ENCODE measurements at places on chromosomes 7 and 10.

GRCh38 chr7:136086712-136087111 is 109.6 kb upstream of the MTPN start:
- peak overlapping the region; percentile 59 for H3K27ac ChIP-seq
- peak overlapping the region; percentile 66 for H3K4me3 ChIP-seq
- no peak for DNase-seq
- H3K4me1 ChIP-seq: peaks cover 12% of the 10 kb centered on the region

GRCh38 chr7:1749351-1749863 is 79.3 kb downstream of the ELFN1 start:
- peak overlapping the region; percentile 30 for H3K4me3 ChIP-seq
- DNase-seq: no peak

GRCh38 chr10:16242859-16243613 is 193.8 kb upstream of the PTER start:
- no peak overlapping the region for H3K27ac ChIP-seq
- peaks cover 7% of the 10 kb centered on the region for H3K27me3 ChIP-seq
- H3K36me3 ChIP-seq: no peaks in the 10 kb centered on the region
- H3K4me3 ChIP-seq: no peak overlapping the region
- no peak for DNase-seq
- H3K4me1 ChIP-seq: no peaks in the 10 kb centered on the region

- H3K4me1 ChIP-seq: peaks cover 28% of the 10 kb centered on the region
- H3K36me3 ChIP-seq: no peaks in the 10 kb centered on the region
- no peak overlapping the region for H3K27ac ChIP-seq
- no peaks in the 10 kb centered on the region for H3K27me3 ChIP-seq
These were observed 30.2 kb downstream of the MET start for GRCh38 chr7:116702046-116702785.

DNA sequence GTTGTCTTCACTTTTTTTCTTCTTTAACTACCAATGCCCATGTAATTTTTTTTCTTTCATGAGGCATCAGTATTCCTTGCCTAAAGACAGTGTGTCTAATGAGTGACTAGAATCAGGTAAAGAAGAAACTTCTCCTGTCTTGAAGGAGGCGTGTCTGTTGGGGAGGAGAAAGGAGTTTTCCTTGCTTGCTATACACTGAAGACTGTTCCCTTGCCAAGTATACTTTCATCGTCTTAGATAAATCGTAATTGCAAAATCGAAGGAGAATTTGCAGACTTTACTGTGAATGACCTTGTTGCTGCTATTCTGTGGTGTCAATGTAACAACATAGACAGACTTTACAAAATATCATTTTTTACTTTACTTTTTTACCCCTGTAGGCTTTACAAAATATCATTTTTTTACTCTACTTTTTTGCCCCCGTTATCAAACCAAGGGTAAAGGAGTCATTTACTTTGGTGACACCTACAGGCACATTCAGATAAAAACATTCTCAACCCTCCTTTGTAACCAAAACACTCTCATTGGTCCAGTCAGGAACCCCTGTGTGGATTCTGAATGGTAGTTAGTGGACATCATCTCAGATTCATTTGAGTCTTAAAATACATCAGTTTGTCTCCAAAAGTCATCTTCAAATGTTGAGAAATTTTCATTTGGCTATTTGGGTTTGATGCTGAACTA is 232.4 kb downstream of the AHR start:
- no peak for DNase-seq
- no peak overlapping the region for H3K4me3 ChIP-seq
- no peaks in the 10 kb centered on the region for H3K36me3 ChIP-seq
- no peaks in the 10 kb centered on the region for H3K27me3 ChIP-seq

DNA sequence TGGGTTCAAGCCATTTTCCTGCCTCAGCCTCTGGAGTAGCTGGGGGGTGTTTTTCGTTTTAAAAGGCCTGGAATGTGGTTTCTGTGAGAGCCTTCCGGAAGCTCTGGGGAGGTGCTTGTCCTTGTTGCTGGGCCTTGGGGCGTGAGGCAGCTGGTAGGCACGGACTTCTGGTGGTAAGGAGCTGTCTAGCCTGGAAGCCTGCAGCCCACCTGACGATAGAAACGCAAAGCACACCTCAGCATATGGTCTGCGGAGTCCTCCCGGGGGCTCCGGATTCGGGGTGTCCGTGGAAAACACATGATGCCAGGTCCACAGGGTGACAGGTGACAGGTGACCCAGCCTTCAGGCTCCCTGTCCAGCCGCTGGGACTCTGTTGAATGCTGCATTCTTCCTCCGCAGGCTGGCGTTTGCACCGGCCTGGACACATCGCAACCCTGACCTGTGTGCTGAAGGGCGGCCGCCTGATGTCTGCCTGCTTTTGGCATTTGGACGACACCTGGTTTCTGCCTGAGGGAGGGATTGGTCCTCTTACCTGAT is 37.3 kb downstream of the INPP5A start:
- DNase-seq: no peak
- no peaks in the 10 kb centered on the region for H3K27me3 ChIP-seq
- peak overlapping the region; percentile 44 for H3K27ac ChIP-seq

GRCh38 chr10:2079603-2080078 is 342.3 kb upstream of the ADARB2 start:
- no peak overlapping the region for H3K27ac ChIP-seq
- no peaks in the 10 kb centered on the region for H3K4me1 ChIP-seq
- DNase-seq: no peak

DNA sequence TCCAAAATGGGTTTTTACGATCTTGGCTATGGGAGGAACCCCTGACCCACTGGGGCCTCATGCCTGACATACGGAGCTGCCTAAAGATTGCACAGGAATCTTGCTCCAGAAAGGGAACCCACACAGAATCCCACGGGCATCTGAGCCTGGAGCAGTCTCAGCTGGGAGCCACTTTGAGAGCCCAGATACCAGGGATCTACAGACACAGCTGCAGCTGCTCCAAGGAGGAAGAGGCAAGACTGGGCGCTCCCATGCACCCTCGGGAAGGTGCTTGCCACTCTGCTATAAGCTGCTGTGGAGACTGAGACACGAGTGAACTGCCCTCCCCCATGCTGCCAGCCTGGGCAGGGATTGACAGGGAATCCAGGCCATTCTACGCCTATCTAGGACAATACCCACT is 202.5 kb downstream of the REEP3 start:
- H3K27me3 ChIP-seq: no peaks in the 10 kb centered on the region
- DNase-seq: no peak
- no peak overlapping the region for H3K4me3 ChIP-seq
- H3K36me3 ChIP-seq: no peaks in the 10 kb centered on the region

GRCh38 chr10:131944412-131944811 is 37.3 kb downstream of the BNIP3 start:
- peaks cover 4% of the 10 kb centered on the region for H3K4me1 ChIP-seq
- no peak overlapping the region for H3K27ac ChIP-seq
- DNase-seq: no peak
- no peak overlapping the region for H3K4me3 ChIP-seq
- H3K27me3 ChIP-seq: no peaks in the 10 kb centered on the region

- no peak overlapping the region for H3K4me3 ChIP-seq
- no peak for DNase-seq
- no peaks in the 10 kb centered on the region for H3K36me3 ChIP-seq
- H3K27me3 ChIP-seq: peaks cover 21% of the 10 kb centered on the region
- H3K27ac ChIP-seq: no peak overlapping the region
These were observed 35.9 kb upstream of the ITPRID1 start for GRCh38 chr7:31478018-31478417.

- no peak for DNase-seq
- H3K27ac ChIP-seq: no peak overlapping the region
- peaks cover 13% of the 10 kb centered on the region for H3K4me1 ChIP-seq
- no peaks in the 10 kb centered on the region for H3K36me3 ChIP-seq
- H3K27me3 ChIP-seq: no peaks in the 10 kb centered on the region
- no peak overlapping the region for H3K4me3 ChIP-seq
These were observed 144.4 kb downstream of the PKD1L1 start for GRCh38 chr7:47803846-47804245.

GRCh38 chr10:86172301-86172700 is 194.3 kb downstream of the GRID1 start:
- H3K27me3 ChIP-seq: peaks cover 7% of the 10 kb centered on the region
- DNase-seq: no peak
- no peaks in the 10 kb centered on the region for H3K4me1 ChIP-seq
- no peaks in the 10 kb centered on the region for H3K36me3 ChIP-seq
- no peak overlapping the region for H3K27ac ChIP-seq

- peaks cover 54% of the 10 kb centered on the region for H3K4me1 ChIP-seq
- peak overlapping the region; percentile 91 for H3K4me3 ChIP-seq
- peak overlapping the region; percentile 95 for H3K27ac ChIP-seq
- H3K36me3 ChIP-seq: no peaks in the 10 kb centered on the region
These were observed 938 bp upstream of the CADPS2 start for GRCh38 chr7:122887198-122887597.

DNA sequence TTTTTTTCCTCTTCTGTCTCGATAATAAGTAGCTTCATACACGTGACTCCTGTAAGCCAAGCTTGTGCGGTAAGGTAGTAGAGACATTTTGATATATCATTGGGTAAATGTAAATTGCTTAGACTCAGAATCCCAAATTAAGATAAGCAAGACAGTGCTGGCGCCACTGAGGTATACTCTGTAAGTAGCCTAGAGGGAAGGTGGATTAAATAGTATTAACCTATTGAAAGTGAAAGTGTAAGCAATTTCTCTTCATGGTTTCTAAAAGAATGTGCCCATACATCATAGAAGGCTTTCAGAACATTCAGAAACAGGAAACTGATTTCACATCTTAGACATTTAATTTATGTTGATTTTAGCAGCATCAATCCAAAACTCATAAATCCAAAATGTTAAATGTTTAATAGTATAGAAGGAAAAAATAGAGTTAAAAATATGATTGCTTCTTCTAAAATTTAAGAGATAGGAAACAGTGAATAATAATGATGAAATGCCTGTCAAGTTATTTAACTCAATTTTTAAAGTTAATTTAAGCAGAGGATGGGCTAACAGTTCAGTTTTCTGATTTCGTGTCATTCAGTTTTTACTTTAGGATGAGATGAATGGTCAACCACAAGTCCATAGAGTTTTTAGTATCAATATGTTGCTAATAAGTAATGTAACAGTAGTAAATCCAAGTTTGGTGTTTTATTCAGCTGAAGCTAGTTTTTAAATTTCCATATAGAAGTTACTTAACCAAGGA is 36.8 kb downstream of the LRRC72 start:
- no peak for DNase-seq
- H3K27me3 ChIP-seq: no peaks in the 10 kb centered on the region
- no peaks in the 10 kb centered on the region for H3K36me3 ChIP-seq
- H3K4me1 ChIP-seq: peaks cover 10% of the 10 kb centered on the region
- H3K4me3 ChIP-seq: no peak overlapping the region
- no peak overlapping the region for H3K27ac ChIP-seq

- H3K27ac ChIP-seq: no peak overlapping the region
- no peak for DNase-seq
- H3K4me3 ChIP-seq: no peak overlapping the region
- no peaks in the 10 kb centered on the region for H3K27me3 ChIP-seq
- H3K36me3 ChIP-seq: no peaks in the 10 kb centered on the region
These were observed 70.6 kb upstream of the PLXDC2 start for GRCh38 chr10:19745672-19746071.

- H3K4me1 ChIP-seq: peaks cover 59% of the 10 kb centered on the region
- H3K36me3 ChIP-seq: no peaks in the 10 kb centered on the region
- DNase-seq: peak; percentile 75
- H3K27me3 ChIP-seq: no peaks in the 10 kb centered on the region
- H3K4me3 ChIP-seq: no peak overlapping the region
These were observed 37.0 kb downstream of the FAM20C start for GRCh38 chr7:229184-229964.

GRCh38 chr7:130703851-130704250 is 17.5 kb upstream of the TSGA13 start:
- peaks cover 4% of the 10 kb centered on the region for H3K27me3 ChIP-seq
- no peaks in the 10 kb centered on the region for H3K36me3 ChIP-seq
- no peak overlapping the region for H3K27ac ChIP-seq
- no peak for DNase-seq

- H3K4me1 ChIP-seq: peaks cover 57% of the 10 kb centered on the region
- no peaks in the 10 kb centered on the region for H3K36me3 ChIP-seq
- DNase-seq: no peak
- H3K27ac ChIP-seq: no peak overlapping the region
These were observed 61.0 kb downstream of the DIP2C start for GRCh38 chr10:628386-629045.

GRCh38 chr10:11146402-11147171 is 128.9 kb downstream of the CELF2 start:
- H3K36me3 ChIP-seq: no peaks in the 10 kb centered on the region
- peaks cover 83% of the 10 kb centered on the region for H3K4me1 ChIP-seq
- H3K27me3 ChIP-seq: no peaks in the 10 kb centered on the region
- peak overlapping the region; percentile 78 for H3K27ac ChIP-seq
- H3K4me3 ChIP-seq: no peak overlapping the region
- DNase-seq: no peak

- no peak overlapping the region for H3K27ac ChIP-seq
- peaks cover 13% of the 10 kb centered on the region for H3K4me1 ChIP-seq
These were observed 143.9 kb downstream of the SH3PXD2A start for GRCh38 chr10:103711351-103711994.

- peaks cover 23% of the 10 kb centered on the region for H3K4me1 ChIP-seq
- DNase-seq: no peak
- H3K27me3 ChIP-seq: no peaks in the 10 kb centered on the region
- H3K36me3 ChIP-seq: no peaks in the 10 kb centered on the region
- no peak overlapping the region for H3K27ac ChIP-seq
These were observed 329.6 kb downstream of the PTEN start for GRCh38 chr10:88193018-88193417.

- H3K27ac ChIP-seq: no peak overlapping the region
- no peaks in the 10 kb centered on the region for H3K4me1 ChIP-seq
- no peak overlapping the region for H3K4me3 ChIP-seq
- no peaks in the 10 kb centered on the region for H3K36me3 ChIP-seq
- no peak for DNase-seq
These were observed 181.9 kb upstream of the PRSS58 start for GRCh38 chr7:142439739-142440138.

GRCh38 chr10:132911786-132912097 is 30.6 kb downstream of the CFAP46 start:
- no peak overlapping the region for H3K27ac ChIP-seq
- H3K36me3 ChIP-seq: no peaks in the 10 kb centered on the region
- H3K4me1 ChIP-seq: no peaks in the 10 kb centered on the region
- no peak for DNase-seq
- H3K4me3 ChIP-seq: no peak overlapping the region

GRCh38 chr10:63421591-63421990 is 44.2 kb downstream of the JMJD1C start:
- H3K27ac ChIP-seq: peak overlapping the region; percentile 11
- no peaks in the 10 kb centered on the region for H3K36me3 ChIP-seq
- no peak overlapping the region for H3K4me3 ChIP-seq
- no peaks in the 10 kb centered on the region for H3K27me3 ChIP-seq

DNA sequence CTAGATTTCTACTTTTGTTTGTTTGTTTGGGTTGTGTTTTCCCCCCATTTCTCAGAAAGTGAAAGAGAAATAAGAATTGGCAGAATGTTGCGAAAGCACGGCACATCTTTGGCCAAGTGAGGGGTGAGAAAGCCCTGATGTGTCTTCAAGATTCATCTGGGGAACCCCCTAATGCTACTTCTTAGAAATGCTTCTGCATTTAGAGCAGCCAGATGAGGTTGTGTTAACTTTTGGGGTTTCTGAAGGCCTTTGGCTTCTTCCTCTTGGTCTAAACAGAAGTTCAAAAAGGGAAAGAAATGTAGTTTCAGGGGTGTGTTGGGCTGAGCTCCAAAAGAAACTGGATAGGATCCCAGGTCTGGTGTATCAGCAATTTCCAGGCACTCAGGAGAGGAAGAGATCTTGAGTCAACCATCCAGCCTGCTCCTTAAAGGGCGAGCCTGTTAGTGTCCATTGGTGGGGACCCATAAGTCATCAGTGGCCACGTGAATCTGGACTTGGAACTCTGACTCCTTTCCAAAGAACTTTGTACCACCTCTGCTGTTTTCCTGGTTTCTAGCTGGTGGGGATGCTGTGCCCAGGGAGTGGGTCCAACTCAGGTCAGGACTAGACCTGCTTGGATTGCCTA is 6.5 kb downstream of the DUSP5 start:
- H3K27ac ChIP-seq: peak overlapping the region; percentile 97
- peak overlapping the region; percentile 88 for H3K4me3 ChIP-seq
- H3K36me3 ChIP-seq: peaks cover 10% of the 10 kb centered on the region
- peaks cover 100% of the 10 kb centered on the region for H3K4me1 ChIP-seq

Measured in left ventricle myocardium inferior (tissue), 1 donor.